Fibroblast of lung (primary cell): ENCODE measurements at places on chromosomes 5 and 9. TPM values are rescaled to one million over a fixed set of nuclear protein-coding genes. Genes with fewer than 3 reads are reported as not detected.

The SAXO1 gene
- under 0.01 and 0.17 TPM in 2 replicates for total RNA-seq

The TNPO1 gene
- total RNA-seq: 207 and 226 TPM in 2 replicates

The PPP3R2 gene
- not detected in 2 replicates for total RNA-seq

The SPINK1 gene
- total RNA-seq: not detected in 2 replicates

The SLC45A2 gene
- total RNA-seq: under 0.01 TPM in 2 replicates

The GABRA1 gene
- not detected in 2 replicates for total RNA-seq

The INSL4 gene
- total RNA-seq: not detected in 2 replicates

The EDIL3 gene
- 9.2 and 12.1 TPM in 2 replicates for total RNA-seq

The EFNA5 gene
- total RNA-seq: 1.8 and 3.5 TPM in 2 replicates

The CACNA1B gene
- under 0.01 and 0.17 TPM in 2 replicates for total RNA-seq

The PCDHB13 gene
- total RNA-seq: 0.26 and 1.5 TPM in 2 replicates

The SGCD gene
- 21.1 and 67.5 TPM in 2 replicates for total RNA-seq

The SLC6A19 gene
- not detected in 2 replicates for total RNA-seq

The WDR31 gene
- 3.1 and 4.0 TPM in 2 replicates for total RNA-seq

The FOXD4 gene
- 0.17 and 0.26 TPM in 2 replicates for total RNA-seq

The LCN15 gene
- not detected in 2 replicates for total RNA-seq

The SLC36A2 gene
- total RNA-seq: not detected in 2 replicates

The OMD gene
- total RNA-seq: under 0.01 and 0.17 TPM in 2 replicates

The PHYHD1 gene
- total RNA-seq: 12.3 and 20.0 TPM in 2 replicates

The TMEM174 gene
- not detected in 2 replicates for total RNA-seq

The TMEM232 gene
- 5.6 and 7.4 TPM in 2 replicates for total RNA-seq

The FCN2 gene
- total RNA-seq: not detected in 2 replicates

The PLAC8L1 gene
- total RNA-seq: not detected in 2 replicates

The SLC44A1 gene
- total RNA-seq: 36.2 and 54.2 TPM in 2 replicates

The PDCD1LG2 gene
- total RNA-seq: 4.9 and 6.9 TPM in 2 replicates
